Right ventricle myocardium inferior (tissue), 1 donor: ENCODE measurements at places on chromosomes 4 and X. TPM values are rescaled to one million over a fixed set of nuclear protein-coding genes. Genes with fewer than 3 reads are reported as not detected.

The ARHGEF6 gene
- total RNA-seq: 40.2 TPM

The SUPT20HL1 gene
- total RNA-seq: not detected

The TRMT2B gene
- 16.0 TPM for total RNA-seq

The DNAAF6 gene
- not detected for total RNA-seq

The ANK2 gene
- total RNA-seq: 284 TPM

The PPP1R2C gene
- total RNA-seq: not detected

- peak; percentile 20 for DNase-seq
Measured at GRCh38 chrX:155434906-155435743, 23.3 kb downstream of the F8A3 start.

DNA sequence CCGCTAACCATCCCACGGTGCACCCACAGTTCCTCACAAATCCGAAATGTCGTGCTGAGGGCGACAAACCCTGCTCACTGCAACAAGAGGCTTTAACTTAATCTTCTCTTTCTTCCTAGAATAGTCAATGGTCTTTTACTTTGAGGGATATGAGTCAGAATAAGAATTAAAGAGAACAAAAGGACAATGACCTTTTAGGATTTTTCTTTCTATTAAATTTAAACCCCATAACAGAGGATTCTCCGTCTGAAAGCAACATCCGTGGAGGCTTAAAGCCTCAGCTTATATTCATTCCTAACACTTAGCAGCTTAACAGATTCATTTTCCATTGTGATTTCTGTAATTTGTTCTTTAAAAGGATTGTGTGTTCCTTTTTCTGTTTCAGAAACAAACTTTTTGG lies 44.9 kb upstream of the PUDP start:
- DNase-seq: no peak

GRCh38 chrX:148495176-148495575 lies 5.2 kb upstream of the AFF2 start:
- DNase-seq: no peak

DNA sequence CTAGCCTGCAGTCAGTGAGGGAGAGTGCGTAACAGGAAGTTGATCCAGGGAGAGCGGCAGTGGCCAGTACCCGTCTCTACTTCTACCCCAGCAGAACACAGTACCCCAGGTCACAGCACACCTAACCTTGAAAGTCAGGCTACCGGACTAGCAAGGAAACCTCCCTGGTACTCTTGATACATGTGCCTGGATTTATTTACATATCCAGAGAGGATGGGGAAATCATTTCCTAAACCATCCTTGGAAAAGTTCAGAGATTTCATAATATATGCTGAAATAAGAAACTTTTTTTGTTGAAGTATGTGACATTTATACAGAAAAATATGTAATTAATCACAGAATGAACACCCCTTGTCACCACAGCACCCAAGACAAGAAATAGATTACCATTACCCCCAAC lies 24.5 kb downstream of the PRIMPOL start:
- no peak for DNase-seq

DNA sequence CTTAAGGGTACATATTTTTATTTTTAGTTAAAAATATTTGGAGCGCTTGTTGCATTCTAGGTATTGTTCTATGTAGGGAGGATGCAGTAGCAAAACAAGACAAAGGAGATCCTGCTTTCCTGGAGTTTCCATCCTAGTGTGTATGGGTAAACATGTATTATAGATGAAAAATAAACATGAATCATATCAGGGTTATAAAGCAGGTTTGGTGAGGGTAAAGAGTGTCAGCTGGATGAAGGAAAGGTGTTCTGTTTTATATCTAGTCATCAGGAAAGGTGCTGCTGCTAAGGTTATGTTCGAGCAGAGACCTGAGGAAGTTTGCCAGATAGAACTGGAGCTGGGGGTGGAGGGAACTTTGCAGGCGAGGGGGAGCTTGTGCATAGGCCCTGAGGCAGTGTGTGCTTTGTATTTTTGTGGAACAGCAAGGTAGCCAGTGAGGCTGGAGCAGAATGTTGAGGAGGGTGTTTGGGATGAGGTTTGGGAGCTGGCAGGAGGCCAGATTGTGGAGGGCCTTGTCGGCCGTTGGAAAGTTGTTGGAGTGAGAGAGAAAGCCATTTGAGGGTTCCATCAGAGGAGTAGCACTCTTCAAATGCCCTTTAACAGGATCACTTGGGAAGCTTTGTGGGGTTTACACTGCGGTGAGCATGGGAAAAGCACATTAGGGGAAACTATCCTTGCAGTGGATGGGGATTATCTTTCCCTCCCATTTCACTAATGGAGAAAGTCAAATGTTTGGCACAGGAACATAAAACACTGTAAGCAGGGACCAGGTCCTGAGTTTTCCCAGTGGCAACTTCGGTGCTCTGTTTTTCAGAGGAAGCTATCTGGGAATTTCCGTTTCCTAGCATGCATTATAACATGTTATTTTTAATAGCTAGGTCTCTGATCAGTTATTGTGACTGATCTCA lies 35.9 kb downstream of the AFF1 start:
- no peak for DNase-seq

DNA sequence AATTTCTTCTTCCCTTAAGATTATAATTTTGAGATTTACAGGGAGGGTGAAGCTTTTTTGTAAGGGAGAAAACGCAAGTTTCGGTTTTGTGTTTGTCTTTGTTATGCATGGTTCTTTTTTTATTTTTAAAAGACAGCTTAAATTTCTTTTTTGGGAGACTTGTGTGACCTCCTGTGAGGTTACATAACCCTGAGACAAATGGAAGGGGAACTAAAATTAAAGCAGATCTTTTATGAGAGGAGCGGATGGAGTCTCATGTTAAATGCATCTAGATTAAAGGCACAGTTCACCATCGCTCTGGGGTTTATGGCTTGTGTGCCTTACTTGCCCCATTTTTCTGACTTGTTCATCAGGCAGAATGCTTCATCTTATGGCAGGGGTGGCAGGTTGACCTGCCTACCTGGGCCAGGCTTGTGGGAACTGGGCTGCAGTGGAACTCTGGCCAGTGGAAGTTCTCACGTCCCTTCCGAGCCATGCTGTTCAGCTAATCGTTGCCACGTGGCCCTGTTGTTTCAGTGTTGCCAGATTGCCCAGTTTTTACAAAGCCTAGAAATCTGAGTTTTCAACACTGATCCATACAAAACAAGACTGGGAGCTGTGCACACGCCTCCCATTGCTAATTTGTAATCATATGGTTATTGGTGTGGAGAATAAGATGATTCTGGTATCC lies 291.8 kb downstream of the ARHGAP10 start:
- DNase-seq: no peak

DNA sequence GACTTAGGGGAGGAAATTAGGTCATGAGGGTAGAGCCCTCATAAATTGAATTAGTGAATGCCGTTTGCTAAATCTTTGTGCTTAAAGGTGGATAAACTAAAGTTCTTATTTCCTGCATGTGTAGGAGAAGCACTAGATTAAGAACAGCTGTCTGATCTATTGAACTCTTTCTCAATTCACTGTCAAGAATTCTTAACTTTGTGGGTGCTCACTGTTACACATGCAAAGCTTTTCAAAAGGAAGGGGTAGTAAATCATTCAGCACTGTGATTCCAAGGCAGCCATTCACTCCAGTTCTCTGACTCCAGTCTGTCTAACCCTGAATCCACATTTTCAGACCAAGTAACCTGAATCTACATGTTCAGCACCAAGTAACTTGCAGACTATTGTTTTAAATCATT lies 1520.1 kb downstream of the PCDH18 start:
- no peak for DNase-seq

- no peak for DNase-seq
Measured at GRCh38 chr4:172517391-172517790, 651.2 kb upstream of the GALNT7 start.
